H54 (cell line): ENCODE measurements at places on chromosomes 6 and 20.
A peak's percentile ranks its signal among the peaks of the same experiment; 100 is the strongest.

GRCh38 chr6:79134699-79135474 lies 56.8 kb upstream of the PHIP start:
- DNase-seq = no peak

DNA sequence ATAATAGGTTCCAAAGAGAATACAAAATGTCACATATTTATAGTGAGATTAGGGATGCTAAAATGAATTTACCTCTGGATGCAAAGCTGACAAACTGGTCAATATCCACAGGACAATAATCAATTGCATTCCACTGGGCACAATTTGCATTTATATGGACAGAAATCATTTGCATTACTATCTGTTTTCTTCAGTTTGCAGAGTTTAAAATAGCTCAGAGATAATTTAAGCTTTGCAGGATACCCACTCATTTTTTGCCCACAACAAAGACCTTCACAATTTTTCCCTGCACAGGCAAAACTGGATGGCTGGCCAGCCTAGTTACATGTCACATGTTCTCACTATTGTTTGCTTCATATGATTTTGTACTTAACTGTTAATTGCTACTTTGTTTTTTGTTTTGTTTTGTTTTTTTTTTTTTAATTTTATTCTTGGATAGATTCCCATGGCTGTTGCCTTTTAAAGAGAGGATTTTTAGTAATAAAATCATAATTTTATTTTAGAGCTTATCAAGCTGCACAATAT lies 483.5 kb downstream of the UTRN start:
- DNase-seq = no peak

DNA sequence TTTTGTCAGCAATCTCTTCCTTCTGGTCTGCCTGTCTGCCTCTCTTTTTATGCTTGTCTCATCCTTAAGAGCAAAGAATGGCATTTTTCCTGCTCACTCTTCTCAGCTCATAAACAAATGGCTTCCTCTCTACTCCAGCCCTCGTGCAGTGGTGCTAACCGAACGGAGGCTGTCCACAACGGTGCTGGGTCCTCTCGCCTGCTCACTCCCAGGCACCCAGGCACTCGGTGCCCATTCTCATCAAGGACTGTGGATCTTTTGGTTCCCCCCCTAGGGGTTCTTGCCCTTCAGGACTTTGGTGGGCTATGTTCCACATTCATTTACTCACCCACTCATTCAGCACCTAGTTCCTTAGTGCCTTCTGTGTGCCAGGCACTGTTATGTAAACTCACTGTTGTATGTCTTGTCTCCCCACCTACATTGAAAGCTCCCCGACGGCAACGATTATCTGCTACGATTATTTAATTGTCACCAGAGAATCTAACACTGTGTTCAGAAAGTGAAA lies 113.9 kb downstream of the FYN start:
- no peak for DNase-seq

DNA sequence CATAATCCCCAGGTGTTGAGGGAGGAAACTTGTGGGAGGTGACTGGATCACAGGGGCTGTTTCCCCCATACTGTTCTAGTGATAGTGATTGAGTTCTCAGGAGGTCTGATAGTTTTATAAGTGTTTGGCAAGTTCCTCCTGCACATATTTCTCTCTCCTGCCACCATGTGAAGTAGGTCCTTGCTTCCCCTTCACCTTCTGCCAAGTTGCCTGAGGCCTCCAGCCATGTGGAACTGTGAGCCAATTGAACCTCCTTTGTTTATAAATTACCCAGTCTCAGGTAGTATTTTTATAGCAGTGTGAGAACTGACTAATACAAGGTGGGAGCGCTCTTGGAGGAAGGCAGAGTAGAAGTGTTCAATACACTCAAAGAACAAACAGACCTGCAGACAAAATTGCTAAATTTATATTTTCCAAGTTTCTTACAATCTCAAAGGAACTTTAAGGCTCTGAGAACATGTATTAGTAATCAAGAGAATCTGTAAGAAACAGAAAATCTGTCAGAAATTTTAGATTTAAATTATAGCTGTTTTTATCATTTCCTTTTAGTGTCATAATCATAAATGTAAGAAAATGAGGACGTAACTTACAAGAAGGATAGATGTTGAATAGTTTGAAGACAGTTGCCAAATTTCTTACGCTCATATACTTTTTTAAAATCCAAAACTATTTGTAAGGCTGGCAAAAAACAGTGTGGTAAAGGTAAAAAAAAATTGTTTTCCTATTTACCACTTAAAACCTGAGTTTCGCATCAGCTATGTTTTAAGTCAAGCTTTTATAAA lies 77.7 kb downstream of the ASCC3 start:
- no peak for DNase-seq

- no peak for DNase-seq
These were observed 134.2 kb downstream of the MRPL14 start for GRCh38 chr6:43992783-43993644.

DNA sequence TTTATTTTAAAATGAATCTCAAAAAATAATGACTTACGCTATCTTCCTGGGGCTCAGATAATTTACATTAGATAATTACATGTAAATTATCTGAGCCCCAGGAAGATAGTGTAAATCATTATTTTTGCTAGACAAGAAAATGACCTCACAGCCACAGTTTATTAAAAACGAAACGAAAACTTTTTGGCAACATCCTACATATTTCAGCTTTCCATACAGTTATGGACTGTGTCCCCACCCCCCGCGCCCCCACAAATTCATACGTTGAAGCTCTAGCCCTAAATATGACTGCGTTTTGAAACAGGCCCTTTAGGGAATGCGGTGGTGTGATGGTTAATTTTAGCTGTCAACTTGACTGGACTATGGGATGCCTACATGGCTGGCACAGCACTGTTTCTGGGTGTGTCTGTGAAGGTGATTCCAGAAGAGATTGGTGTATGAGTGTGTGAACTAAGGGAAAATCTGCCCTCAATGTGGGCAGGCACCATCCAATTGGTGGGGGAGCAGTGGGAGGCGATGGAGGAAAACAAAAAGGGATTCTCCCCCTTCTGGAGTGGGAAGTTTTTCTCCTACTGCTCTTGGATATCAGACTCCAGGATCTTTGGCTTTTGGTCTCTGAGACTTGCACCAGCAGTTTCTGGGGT lies 52.6 kb downstream of the TRPC4AP start:
- DNase-seq = no peak

GRCh38 chr6:31712296-31712695 lies 2.9 kb upstream of the LY6G6D start:
- DNase-seq = no peak

DNA sequence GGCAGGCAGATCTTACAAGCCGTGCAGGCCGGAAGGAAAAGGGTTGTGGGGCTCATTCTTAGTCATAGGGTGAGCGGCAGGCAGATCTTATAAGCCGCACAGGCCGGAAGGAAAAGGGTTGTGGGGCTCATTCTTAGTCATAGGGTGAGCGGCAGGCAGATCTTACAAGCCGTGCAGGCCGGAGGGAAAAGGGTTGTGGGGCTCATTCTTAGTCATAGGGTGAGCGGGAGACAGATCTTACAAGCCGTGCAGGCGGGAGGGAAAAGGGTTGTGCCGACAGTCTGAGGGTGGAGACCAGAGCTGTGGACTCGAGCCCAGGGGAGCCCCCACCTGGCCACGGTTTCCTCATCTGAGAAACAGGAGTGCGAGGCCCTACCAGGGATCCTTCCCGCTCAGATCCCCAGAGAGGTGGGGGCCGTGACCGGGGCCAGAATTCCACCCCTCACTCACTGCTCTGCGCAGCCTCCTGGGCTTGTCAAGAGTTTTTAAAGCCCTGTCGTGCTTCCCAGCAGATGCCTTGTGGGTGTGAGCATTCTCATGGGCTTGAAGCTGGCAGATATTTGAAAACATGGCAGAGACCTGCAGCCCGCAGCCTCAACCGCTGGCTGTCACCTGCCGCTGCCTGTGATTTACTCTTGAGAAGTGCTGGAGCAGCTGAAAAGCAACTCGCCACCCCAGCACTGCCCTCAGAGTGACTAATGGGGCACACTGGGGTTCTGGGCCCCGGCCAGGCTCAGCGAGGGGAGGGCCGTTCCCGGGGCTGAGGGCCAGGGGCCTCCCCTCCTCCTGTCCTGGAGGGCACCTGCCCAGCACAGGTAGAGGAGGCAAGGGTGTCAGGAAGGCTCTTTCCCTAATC lies 31.9 kb downstream of the NTSR1 start:
- DNase-seq = peak; percentile 92

DNA sequence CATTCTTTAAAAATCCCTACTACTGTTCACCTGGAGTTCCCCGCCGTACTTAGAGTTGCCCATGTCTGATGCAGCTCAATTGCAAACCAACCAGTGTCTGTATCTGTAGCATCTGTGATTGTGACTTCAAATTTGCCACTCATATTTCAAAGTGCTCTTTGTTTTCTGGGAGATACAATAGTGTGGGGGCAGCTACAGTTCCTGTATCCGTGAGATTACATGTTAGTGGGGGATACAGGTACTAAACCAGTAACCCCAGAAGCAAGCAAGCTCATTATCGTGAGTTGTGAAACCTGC lies 140.9 kb downstream of the ANKRD60 start:
- no peak for DNase-seq

DNA sequence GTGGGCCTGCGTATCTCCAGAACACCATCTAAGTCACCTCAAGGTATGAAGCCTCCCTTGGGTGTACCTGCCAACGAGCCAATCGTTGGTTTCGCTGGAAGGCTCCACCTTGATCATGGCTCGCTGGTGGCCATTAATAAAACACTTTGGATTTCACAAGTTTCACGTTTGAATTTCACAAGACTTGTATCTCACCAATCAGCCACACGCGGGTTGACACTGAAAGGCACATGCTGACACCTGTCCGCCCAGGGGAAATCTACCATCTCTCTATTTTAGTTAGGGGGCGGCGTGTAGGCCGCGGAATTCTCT lies 586 bp upstream of the HMGA1 start:
- DNase-seq = peak; percentile 11

GRCh38 chr6:38673397-38674165 lies 29.4 kb downstream of the GLO1 start:
- DNase-seq = no peak

DNA sequence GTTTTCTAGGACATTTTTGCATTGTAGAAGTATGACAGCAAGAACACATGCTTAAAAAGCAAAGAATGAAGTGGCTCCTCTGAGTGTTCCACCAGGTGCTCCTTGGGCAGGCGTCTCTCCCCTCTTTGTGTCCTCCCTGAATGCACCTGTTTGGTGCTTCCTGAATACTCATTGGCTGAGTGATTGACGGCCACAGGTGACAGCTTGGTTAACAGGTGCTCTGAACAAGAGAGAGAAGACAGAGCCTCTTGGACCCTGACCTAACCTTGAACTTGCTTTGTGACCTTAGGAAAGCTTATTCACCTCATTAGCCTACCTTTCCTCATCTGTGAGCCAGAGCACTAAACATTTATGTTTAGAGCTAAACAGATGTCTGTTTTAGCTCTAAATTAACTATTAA lies 93.7 kb downstream of the TULP4 start:
- DNase-seq = no peak

- no peak for DNase-seq
These were observed 65.5 kb upstream of the SPACA1 start for GRCh38 chr6:87982134-87982533.

DNA sequence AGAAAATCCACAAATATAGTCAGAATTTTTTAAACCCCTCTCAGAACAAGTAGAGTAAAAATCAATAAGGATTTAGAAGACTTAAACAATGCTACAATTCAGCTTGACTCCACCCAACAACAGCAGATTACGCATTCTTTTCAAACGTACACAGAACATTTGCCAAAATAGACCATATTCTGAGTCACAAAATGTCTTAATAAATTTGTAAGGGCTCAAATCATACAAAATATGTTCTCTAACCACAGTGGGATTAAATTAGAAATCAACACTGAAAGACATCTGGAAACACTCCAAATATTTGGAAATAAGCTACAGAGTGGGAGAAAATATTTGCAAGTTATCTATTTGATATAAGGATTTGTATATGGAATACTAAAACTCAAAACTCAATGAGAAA lies 164.2 kb upstream of the AKAP12 start:
- DNase-seq = no peak

DNA sequence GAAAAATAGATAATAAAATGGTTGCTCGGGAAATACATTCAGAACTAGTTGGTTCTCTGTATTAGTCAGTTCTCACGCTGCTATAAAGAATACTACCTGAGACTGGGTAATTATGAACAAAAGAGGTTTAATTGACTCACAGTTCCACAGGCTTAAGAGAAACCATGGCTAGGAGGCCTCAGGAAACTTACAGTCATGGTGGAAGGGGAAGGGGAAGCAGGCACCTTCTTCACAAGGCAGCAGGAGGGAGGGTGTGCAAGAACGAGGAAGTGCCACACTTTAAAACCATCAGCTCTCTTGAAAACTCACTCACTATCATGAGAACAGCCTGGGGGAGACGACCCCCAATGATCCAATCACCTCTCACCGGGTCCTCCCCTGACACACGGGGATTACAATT lies 24.2 kb upstream of the SNX9 start:
- no peak for DNase-seq

DNA sequence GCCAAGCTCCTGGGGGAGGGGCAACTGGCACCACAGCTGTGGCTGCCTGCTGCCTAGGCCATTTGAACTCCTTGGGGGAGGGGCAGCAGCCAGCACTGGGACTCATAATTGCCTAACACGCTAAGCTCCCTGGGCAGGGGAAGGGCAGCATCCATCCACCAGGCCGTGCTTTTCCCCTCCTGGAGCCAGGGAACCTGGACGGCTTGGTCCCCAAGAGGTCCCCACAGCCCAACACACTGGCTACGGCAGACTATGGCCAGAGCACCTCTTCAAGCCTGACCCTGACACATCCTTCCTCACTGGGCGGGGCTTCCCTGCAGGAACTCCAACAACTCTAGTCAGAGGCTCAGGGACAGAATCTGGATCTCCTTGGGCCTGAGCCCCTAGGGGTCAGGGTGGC lies 269.4 kb downstream of the RNF144B start:
- DNase-seq = no peak

GRCh38 chr20:49030954-49031619 lies 15.0 kb upstream of the CSE1L start:
- no peak for DNase-seq

DNA sequence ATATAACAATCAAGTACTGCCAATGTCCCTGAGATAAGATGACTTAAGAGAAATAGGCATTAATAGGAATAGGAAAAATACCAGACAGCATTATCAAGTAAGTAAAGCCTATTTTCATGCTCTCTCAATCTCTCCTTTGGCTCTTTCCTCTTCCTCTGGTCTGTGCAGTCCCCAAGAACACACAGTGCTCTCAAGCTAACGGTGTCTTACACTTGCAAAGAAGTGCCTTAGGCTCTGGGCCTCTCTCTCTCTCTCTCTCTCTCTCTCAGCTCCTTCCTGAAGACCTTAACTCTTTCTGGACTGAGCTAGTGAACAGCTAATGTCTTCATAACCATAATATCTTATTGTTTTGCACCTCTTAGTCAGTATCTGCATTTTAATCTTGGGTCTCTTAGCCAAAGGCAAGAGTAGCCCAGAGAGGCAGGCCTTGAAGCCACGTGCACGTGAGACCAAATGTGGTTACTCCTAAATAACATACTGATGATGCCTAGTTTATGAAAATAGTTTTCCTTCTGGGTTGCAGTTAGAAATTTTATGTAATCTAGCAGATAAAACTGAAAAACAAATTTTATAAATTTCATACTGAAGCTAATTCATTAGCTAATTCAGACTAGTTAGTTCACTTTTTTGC lies 70.8 kb downstream of the TPD52L1 start:
- no peak for DNase-seq

- no peak for DNase-seq
These were observed 297.4 kb downstream of the QKI start for GRCh38 chr6:163711615-163712565.
